ENCODE measurements at places on chromosomes 7 and 10.

DNA sequence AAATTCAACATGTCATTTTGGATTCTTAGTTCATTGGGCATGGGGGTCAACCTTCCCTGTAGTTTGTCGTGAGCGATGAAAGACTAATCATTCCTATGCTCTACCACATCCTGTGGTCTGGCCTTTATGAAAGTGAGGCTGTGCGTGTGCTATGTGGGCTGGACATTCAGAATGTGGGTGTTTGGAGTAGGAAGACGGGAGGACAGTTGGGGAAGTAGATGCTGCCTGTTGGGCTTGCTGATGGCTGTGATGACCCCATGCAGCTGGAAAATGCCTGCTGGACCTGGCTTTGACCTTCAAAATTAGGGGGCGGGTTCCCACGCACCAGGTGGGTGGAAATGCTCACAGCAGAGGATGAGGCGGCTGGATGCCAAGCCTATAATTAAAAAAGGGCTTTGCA lies 90.9 kb upstream of the MKI67 start:
- no peak for DNase-seq

GRCh38 chr7:745431-746154 lies 18.5 kb upstream of the PRKAR1B start:
- no peak for DNase-seq

DNA sequence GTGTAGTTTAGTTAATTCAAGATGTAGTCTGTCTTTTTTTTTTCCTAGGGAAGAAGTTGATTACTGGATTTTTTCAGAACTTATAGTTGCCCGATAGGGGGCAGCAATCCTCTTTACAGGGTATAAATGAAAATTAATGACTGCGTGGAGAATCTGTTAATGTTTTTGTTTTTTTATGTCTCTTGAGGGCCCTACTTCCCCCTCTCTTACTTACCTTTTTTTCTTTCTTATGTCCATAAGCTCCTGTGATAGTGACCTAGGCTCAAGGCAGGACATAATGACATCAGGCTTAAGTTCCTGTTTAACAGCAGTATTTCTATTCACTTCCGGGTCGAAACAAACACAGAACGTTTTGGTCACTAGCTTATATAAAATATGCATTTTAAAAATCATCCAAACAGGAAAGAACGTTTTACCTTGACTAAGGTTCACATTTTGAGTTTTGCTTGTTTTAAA lies 18.8 kb downstream of the CDC123 start:
- peak; percentile 61 for DNase-seq

- peak; percentile 89 for DNase-seq
Observed at GRCh38 chr7:101939136-101939695, 121.8 kb downstream of the CUX1 start.

GRCh38 chr10:115706488-115707076 lies 566.4 kb downstream of the GFRA1 start:
- peak; percentile 3 for DNase-seq

DNA sequence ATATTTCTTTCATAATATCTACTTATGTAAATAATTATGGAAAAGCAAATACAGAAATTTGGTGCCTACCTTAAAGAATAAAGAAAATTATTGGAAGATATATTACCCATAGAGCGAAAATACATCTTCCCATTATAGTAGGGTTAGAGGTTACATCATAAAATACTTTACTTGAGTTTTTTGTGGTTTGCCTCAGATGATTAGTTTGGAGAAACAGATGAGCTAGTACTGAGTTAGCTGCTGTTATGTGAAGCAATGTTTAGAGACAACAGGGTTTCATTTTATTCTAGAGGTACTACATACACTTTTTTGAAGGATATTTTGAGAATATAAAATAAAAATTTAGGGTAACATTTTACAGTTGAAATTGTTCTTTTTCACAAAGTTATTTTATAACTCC lies 2.9 kb upstream of the MLLT10 start:
- DNase-seq: no peak

GRCh38 chr10:101829561-101830315 lies 11.5 kb upstream of the OGA start:
- DNase-seq: no peak

- DNase-seq: peak; percentile 43
Observed at GRCh38 chr10:101441541-101442455, 87.8 kb downstream of the BTRC start.

GRCh38 chr7:107865956-107866775 lies 24.8 kb upstream of the DLD start:
- DNase-seq: no peak
